Uterus (tissue), 4 donors: ENCODE measurements at places on chromosomes 2 and 18.

- no peak for DNase-seq
Observed at GRCh38 chr2:1979138-1979537, 234.8 kb upstream of the PXDN start.

DNA sequence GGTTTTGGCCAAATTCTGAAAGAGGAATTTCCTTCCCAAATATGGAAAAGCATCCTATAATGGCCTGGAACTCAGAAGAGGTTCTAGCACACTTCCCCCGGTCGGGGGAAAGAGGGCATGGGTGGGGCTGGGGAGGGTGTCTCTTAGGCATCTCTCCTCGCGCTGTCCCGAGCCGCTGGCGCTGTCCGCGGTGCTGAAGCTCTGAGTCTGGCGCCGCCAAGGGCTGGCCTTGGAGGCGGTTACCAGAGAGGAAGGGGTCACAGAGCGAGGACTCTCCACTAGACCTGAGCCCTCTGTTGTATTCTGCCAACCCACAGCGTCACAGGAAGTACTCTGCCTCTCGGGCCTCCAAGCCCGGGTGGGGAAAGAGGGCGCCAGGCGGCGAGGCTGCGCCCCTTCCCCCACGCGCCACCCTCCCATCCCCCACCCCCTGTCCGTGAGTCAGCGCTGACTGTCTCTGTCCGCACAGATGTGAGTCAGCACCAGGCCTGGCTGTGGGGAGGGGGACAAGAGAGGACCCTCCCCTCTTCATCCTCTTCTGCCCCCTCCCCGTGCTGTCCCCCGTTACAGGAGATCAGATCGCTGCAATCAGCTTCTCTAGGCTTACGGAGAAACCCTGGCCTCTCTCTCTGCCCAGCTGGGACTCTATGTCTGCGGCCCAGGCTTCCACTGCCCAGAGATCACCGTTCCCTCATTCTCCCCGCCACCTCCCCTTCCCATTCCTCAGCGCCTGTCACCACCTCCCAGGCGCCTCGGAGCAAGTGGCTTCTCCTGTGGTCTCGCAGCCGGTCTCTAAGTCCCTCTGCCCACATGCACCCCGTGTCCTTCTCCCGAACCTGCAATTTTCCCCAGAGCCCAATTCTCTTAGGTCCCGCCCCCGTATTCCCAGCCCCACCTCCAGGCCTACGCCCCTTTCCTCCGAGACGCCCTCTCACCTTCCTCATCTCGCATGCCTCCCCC is 779 bp downstream of the PTPRN start:
- DNase-seq = no peak

DNA sequence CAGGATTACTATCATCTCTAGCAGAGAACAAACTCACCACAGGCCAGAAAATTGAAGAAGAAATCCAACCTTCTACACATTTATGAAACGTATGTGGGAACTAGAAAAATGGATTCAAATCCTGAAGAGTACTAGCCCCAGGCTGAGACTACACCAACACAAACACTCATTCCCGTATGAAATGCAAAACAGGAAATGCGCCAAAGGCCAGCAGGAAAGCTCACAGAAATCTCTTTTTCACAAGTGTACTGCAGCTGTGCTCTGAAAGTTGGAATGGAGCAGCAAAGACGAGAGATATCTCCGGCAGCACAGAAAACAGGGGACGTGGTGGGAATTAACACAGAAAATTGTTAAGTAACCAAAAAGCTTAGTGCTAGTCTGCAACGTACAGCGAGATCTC is 913.5 kb downstream of the TDRD15 start:
- DNase-seq = no peak

GRCh38 chr2:47535996-47536395 is 133.0 kb downstream of the MSH2 start:
- DNase-seq = no peak
